IPS DF 19.7 (cell line): ENCODE measurements at places on chromosomes 3 and 15.

- no peak for DNase-seq
These were observed 249.1 kb downstream of the PLCL2 start for GRCh38 chr3:17133632-17134545.

- DNase-seq = no peak
These were observed 519.3 kb upstream of the CADM2 start for GRCh38 chr3:84439476-84439875.

- DNase-seq = no peak
These were observed 1.2 kb downstream of the PARL start for GRCh38 chr3:183883291-183884096.

DNA sequence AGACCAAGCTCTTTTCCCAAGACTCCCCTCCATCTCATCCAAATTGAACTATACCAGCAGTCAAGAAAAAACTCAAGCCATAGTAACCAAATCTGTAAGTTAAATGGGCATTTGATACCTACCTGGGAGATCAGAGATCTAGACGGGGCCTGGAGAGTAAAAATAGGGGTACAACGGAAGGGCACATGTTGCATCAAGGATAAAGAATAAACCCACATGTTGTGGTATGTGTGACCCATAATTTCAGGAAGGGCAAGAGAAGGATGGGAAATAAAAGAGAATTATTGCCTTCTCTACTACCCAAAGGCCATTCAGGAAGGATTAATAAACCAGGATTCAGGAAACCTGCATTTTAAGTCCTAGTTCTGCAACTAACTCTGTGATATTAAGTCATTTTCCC, 1.5 kb downstream of the TEX55 start:
- DNase-seq = no peak

GRCh38 chr3:7847021-7847420, 654.6 kb upstream of the LMCD1 start:
- DNase-seq = no peak

- DNase-seq = peak; percentile 89
These were observed 21.6 kb downstream of the ANAPC13 start for GRCh38 chr3:134464064-134464688.

GRCh38 chr3:36842275-36842674, 77.9 kb upstream of the DCLK3 start:
- no peak for DNase-seq

GRCh38 chr15:68277131-68277602, 378 bp upstream of the FEM1B start:
- DNase-seq = no peak

- no peak for DNase-seq
These were observed 3.9 kb upstream of the CACNA1D start for GRCh38 chr3:53490459-53490968.

GRCh38 chr3:9362731-9363530, at the start of gene THUMPD3:
Gene THUMPD3, plus strand, starts transcription at chr3:9363054. Its CDS starts 2,015 bp downstream, at chr3:9365069.
- DNase-seq = peak; percentile 81

DNA sequence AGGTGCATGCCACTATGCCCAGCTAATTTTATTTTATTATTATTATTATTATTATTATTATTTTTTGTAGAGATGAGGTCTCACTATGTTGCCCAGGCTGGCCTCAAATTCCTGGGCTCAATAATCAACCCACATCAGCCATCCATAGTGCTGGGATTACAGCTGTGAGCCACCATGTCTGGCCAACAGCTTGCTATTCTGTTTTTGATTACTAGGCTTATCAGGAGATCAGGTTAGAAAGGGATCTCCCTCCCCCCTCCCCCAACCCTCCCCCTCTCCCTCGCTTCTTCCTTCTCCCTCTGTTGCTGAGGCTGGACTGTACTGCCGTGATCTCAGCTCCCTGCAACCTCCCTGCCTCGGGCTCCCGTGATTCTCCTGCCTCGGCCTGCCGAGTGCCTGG, 8.6 kb downstream of the CLN6 start:
- DNase-seq = no peak

- no peak for DNase-seq
These were observed 133.4 kb upstream of the SMAD3 start for GRCh38 chr15:66931768-66932633.

- DNase-seq = no peak
These were observed 4.3 kb upstream of the CCR8 start for GRCh38 chr3:39325236-39325635.

DNA sequence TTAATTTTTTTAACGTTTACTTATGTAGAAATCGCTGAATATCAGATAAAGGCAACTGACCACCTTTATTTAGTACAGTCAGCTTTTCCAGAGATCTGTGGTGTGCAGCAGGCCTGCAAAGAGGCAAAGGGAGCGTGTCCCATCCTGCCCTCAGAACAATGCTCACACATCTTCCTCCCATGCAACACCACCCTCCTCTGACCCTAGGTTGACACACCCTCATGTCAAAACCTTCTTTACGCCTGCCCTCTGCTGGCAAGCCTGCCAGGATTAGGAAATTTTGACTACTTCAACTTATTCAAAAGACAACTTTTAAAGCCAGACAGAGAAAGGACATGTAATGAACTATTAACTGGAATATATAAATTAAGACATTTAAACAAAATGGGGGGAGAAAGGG, 513.7 kb downstream of the FOXP1 start:
- DNase-seq = no peak

GRCh38 chr15:93372865-93373223, 283.8 kb upstream of the RGMA start:
- DNase-seq = no peak

DNA sequence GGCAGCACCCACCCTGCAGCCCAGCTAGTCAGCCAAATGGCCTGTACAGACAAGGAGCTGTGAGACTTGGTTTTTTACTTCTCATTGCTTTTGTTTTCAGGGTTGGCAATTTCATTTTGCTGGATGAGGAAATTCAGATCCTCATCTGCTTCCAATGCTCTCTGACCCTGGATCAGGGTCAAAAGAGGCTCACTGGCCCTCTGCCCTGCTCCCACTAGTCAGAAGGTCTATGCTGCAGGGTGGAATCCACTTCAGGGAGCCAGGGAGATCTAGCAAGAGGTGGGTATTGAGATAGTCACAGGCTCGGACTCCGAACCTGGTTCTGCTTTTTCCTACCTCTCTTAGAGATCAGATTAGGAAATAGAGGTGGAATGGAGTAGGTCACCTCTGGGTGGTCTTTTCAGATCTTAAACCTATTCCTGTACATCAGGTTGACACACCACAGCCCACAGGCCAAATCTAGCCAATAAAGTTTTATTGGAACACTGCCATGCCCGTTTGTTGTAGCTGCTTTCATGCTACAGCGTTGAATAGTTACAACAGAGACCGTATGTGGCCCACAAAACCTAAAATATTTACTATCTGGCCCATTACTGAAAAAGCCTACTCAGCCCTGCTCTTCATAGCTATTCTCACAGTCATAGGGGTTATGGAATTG, 26.4 kb upstream of the GLCE start:
- DNase-seq = no peak

DNA sequence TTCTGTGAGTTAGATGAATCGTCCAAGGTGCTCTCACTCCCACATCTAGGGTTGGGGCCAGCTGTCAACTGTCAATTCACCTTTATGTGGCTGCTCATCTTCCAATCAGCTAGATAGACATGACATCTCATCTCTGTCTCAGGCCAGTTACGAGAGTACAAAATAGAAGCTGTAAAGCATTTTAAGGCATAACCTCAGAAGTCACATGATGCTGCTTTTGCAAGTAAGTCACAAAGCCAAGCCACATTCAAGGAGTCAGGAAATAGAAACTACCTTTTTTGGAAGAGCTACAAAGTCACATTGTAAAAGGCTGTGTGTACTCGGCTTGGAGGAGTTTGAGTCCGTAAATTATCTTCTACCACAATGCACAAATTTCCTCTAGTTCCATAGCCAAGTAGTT, 5.1 kb upstream of the CCR1 start:
- no peak for DNase-seq

- DNase-seq = no peak
These were observed 68.1 kb downstream of the CRYGS start for GRCh38 chr3:186476044-186476468.

DNA sequence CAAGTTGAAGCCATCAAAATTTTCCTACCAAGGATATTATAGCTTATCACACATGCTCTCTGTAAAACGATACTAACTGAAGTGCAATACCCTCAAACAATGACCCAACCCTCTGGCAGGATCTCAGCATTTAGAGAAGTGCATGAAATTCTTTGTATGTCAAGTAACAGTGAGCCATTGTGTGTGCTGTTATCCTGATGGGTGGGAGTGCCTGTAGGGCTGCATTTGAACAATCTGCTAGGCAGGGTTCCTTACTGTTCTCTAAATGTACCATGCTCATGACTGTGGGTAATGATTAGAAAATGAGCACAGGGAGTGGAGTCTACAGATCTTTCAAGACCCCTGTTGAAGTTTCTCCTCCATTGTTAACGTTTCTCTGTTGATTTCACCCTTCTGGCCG, 398.1 kb downstream of the NSUN3 start:
- no peak for DNase-seq

DNA sequence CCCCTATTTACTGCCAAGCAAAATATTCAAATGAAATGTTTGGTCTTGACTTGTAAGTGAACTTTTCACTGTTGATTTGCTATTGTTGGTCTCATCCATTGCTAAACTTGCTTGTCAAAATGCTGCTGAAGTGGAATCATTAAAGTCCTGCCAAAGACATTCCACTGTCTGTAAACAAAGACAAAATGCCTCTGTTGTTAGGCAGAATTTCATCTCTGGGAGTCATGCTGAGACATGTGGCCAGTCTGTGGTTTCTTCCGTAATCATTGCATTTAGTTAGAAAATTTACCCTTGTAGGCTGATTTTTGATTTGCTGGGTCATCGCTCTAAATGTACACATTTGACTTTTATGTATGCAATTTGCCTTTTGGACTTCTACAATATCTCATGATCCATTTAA, 577.7 kb downstream of the MECOM start:
- peak; percentile 17 for DNase-seq

DNA sequence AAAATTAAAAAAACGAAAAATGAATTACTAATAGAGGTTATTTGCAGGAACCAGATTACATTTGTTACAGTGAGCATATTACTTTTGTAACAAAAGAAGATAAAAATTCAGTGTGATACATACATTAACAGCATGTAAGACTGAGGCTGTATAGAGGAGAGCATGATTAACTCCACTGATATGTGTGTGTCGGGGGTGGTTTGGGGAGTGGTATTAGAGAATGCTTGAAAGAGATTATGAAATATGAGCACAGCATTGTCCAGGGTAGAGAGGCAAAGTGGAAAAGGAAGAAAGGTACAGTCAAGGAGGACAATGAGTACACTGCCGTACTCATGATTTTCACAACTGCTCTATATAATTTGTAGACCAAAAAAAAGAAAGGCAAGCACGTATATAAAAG, 62.9 kb upstream of the LRRFIP2 start:
- no peak for DNase-seq

DNA sequence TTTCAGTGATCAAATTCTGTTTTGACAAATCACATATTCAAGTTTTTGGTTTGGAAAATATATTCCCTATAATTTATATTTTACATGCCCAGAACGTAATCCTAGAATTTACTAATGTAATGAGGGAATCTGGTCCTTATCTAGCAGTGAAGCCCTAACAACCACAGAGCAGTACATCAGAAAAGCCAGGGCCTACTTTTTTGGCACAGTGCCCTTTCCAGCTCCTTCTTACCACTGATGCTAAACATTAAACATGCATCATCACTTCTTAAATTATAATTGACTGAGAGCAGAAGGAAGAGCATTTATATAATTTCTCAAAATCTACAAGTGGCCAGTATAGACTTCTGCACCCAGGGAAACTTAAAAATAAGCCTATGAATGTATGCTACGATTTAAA, 66.7 kb downstream of the FBXL22 start:
- DNase-seq = no peak

- DNase-seq = peak; percentile 28
These were observed 74.7 kb upstream of the COL6A6 start for GRCh38 chr3:130442284-130442683.

GRCh38 chr15:48537271-48538113, 108.0 kb downstream of the FBN1 start:
- no peak for DNase-seq

DNA sequence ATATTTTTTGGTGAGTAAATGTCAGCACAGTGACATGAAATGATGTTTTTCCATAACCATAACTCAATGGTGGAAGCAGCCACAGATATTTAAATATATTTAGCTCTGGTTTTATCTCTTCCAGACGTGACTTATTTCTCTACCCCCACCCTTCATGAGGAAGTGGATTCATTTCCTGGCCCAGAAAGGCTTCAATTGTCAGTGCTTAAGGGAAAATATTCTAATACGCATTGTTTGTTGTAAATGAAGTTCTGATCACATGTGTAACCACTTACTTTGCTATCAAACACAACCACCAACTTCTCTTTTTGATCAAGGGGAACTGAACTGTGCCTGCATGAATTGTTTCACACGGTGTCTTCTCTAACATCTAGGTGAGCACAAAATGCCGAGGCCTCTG, 14.0 kb downstream of the CLDN16 start:
- no peak for DNase-seq

DNA sequence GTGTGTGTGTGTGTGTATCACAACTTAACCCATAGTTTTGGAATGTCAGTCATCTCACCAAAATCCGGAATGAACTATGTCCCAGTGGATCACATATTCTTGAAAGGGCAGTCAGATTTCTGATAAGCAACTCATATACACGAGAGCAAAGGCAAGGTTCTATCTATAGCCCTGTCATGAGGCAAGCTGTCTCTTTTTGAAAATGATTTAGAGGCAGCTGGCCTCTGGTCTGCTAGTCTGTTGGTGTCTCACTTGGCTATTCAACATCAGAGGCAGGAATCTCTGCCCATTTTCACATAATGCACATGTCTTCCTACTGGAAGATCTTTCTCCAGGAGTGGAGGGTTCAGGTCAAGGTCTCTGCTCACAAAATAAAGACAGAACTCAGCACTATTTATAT, 79.8 kb downstream of the CNTN6 start:
- no peak for DNase-seq

- DNase-seq = no peak
These were observed 115.9 kb downstream of the NEK11 start for GRCh38 chr3:131142580-131142979.

- no peak for DNase-seq
These were observed 1.5 kb upstream of the SMAD3 start for GRCh38 chr15:67063689-67064606.

DNA sequence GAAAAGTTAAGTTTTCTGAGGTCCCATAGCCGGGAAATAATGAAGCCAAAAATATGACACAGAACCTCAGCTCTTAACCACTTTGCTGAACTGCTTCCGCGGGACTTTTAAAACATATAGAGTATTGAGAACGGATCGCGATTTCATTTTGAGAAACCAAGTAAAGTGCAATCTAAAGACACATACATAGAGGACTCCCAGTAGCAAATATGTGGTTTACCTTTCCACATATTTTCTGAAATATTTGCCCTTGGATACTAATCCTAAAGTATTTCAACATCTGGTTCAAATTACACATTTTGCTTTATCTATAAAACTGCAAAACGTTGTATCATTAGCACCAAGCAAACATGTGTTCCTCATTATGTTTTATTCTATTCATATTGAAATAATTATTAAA, 776.5 kb downstream of the ROBO2 start:
- DNase-seq = no peak

GRCh38 chr3:171301002-171301401, 159.2 kb downstream of the TNIK start:
- no peak for DNase-seq

GRCh38 chr3:39639344-39640236, 169.8 kb upstream of the MYRIP start:
- DNase-seq = peak; percentile 15
